ENCODE measurements at places on chromosomes 1 and 21.

DNA sequence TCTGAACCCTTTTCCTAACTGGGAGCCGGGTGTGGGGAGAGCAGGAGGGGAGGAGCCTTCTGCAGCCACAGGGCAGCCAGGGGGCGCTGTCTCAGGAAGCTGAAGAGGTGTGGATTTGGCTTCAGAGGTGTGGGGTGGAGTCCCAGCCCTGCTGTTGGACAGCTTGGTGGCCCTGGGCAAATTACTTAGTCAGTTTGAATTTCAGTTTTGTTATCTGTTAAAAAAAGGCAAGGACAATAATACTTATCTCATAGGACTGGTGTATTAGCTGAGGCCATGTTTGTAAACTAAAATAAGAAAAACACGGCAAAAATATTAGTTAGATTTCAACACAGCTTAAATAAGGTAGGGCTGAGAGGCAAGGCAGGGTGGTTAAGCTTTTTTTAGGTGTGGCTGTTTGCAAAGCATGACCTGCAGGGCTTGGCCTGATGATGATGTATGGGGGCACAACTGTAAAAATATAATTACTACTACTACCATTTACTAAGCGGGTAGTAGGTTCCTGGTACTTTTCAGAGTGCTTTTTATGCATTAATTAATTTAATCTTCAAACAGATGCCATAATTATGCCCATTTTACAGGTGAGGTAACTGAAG, 111.8 kb downstream of the PLXNA2 start:
- peak; percentile 17 for DNase-seq

DNA sequence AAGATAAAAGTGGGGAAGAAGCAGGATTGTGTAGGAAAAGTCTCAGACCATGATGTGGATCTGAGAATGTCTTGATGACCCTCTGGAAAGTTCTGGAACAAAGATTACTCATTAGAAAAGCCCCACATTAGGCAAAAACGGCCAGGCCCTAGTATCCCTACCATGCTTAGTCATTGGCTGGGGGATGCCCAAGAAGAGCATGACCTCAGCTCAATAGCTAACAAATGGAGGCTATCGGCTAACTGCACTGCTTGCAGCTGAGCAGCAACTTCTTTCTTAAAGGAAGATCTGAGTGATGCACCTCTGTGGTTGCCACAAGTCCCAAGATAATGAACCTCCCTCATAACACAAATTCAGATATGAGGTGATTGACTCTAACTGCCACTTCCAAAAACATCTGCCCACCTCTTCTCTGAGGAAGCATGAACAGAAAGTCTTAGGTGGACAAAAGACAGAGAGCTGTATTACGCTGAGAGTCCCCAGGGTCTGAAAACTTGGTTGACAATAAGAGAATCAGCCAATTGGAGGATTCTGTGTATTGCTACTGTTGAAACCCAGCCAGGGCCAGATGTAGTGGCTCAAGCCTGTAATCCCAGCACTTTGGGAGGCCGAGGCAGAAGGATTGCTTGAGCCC, 64.6 kb upstream of the AK4 start:
- DNase-seq: no peak

- no peak for DNase-seq
These were observed 20.8 kb upstream of the IL10 start for GRCh38 chr1:206792939-206793607.

DNA sequence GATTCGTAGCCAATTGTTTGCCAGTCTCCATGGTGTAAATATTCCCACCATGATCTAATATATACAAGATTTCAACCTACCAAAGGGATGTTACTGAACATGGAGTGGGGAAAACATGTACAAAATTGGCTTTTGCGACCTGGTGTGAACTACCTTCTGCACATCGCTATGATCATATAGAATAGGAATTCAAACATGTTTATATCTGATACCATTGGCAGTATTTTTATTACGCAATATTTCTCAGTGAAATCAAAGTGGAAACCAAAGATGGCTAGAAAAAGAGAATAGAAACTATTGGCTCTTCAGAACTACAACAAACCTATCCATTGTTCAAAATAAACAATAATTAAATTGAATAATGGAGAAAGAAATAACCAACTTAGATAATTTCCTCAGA, 285.1 kb downstream of the TPR start:
- DNase-seq: no peak

DNA sequence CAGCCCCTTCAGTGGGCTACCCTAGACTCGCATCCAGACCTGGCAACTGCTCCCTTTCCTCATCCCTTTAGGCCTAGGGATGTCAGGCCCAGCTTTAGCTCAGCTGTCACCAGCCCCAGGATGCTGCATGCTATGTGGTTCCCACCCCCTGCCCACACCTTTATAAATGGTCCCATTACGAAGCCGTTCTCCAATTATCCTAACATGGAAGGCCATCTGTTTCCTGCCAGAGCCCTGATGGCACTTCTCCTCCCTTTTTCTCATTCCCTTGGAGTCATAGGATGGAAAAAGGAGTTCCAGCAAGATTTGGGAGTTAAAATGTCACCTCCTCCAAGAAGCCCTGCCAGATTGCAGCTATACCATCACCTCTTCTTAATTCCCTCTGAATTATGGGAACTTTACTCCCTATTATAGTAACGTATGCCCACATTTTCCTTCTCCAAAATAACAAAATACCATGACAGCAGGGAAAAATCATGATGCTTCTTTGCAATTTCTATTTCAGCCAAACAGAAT, 205.0 kb upstream of the GRIK3 start:
- DNase-seq: no peak

- no peak for DNase-seq
These were observed 447 bp downstream of the RUNX3 start for GRCh38 chr1:24929398-24930259.

DNA sequence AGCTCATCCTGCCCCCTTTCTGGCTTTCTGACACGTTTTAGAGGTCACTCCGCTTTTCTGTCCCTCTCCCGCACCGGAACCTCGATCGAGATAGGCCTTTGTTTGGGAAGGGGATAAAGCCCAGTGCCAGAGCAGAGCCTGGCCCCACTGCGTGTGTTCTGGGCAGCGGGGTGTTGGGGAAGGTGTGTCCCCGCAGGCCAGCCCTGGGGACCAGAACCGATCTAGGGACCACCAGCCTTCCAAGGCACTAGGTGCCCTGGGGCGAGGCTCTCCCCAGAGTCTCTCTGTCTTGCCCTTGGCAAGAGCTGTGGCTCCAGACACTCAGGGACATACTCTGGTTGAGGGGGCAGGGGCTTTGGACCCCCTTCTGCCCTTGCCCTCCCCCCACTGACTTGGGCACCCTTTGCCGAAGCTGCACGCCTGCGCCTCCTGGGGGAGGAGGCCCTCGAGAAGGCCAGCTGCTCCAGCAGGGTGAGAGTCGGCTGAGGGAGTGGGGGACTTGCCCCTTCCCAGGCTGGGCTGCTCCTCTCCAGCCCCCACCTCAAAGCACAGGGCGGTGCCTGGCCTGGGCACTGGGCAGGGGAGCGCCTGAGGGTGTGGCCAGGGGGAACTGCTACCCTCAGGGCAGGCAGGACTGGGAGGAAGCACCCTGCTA, 16.4 kb downstream of the PRXL2B start:
- DNase-seq: no peak

DNA sequence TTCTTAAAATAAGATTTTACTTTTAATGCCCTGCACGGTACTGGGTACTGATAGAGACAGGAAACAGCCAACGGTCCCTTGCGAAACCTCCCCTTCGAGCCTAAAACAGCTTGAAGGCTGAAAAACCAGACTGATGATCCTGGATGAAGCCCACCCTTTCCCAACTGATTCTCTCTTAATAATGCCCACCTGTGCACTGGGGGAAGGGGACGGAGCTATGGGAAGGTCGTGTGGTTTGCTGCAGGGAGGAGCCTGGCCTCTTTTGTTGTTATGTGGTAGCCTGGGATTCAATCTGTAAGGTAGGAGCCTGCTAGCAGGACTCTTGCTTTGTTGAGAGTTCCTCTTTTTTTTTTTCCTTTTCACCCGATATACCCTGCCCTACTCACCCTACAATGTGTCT, 25.6 kb downstream of the SAMSN1 start:
- no peak for DNase-seq

DNA sequence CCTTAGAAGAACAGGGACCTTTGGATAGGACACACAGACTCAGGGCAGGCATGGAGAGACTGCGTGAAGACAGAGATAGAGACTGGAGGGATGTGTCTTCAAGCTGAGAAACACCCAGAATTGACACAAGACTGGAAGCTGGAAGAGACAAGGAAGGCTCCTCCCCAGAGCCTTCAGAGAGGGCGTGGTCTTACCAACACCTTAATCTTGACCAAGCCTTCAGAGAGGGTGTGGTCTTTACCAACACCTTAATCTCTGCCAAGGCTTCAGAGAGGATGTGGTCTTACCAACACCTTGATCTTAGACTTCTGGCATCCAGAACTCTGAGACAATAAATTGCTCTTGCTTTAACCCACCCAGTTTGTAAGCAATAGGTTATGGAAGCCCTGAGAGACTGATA, 481.4 kb upstream of the VAMP3 start:
- DNase-seq: no peak

DNA sequence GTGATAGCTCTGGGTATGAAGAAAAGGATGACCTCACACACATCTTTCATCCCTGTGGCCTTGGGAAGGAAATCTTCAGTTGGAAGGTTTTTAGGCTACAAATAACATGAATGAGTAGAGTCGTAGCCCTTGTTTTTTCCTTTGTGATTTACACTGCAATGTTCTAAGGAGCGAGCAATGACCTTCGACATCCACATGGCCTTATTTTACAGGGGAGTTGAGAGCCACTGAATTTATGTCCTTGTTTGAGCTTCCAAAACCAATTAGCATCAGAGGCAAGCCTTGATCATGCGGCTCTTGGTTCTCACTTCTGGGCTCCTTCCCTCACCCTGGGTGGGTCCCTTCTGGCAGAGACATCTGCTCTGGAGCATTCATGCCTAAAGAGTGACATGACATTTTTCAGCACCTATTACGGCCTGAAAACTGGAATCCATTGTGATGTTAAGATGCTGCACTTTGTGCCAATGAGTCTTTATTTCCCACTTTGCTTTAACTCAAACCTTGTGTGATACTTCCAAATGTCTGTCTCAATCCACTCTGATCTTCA, 70.5 kb upstream of the RUNX1 start:
- no peak for DNase-seq

- DNase-seq: no peak
These were observed 15.3 kb downstream of the RNF187 start for GRCh38 chr1:228502522-228502921.

- DNase-seq: no peak
These were observed 21.9 kb upstream of the KANK4 start for GRCh38 chr1:62341089-62341488.

DNA sequence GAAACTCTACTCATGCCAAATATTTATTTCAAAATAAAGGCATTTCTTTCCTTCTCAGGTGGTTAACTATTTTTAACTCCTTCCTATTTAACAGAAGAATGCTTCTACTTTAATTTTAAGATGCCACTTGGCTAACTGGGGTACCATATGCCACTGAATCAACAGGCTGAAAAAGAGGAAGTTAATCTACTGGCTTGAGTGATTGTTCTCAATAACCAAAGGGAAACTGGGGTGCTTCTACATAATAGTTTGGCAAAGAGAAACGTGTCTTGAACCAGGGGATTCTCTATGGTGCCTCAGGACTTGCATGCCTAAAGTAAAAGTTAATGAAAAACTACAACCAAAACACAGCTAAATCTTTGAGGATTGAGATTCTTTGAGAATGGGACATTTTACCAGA, 142.6 kb downstream of the DENND1B start:
- no peak for DNase-seq

DNA sequence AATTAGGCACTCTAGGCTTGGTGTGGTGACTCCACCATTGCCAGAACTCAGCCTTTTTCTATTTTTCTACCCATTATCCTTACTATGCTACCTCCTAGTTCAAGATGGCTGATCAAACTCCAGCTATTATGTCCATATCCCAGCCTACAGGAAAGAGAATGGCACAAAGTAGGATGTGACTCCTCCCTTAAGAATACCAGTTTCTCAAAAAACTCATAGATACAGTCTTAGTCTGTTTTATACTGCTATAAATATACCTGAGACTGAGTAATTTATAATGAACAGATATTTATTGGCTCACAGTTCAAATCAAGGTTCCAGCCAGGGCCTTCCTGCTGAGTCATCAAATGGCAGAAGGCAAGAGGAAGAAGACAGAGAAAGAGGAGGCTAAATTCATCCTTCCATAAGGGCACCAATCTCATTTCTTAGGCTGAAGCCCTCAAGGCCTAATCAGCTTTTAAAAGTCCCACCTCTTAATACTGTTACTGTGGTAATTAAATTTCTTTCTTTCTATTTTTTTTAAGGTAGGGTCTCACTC, 542.8 kb upstream of the BEND5 start:
- no peak for DNase-seq

DNA sequence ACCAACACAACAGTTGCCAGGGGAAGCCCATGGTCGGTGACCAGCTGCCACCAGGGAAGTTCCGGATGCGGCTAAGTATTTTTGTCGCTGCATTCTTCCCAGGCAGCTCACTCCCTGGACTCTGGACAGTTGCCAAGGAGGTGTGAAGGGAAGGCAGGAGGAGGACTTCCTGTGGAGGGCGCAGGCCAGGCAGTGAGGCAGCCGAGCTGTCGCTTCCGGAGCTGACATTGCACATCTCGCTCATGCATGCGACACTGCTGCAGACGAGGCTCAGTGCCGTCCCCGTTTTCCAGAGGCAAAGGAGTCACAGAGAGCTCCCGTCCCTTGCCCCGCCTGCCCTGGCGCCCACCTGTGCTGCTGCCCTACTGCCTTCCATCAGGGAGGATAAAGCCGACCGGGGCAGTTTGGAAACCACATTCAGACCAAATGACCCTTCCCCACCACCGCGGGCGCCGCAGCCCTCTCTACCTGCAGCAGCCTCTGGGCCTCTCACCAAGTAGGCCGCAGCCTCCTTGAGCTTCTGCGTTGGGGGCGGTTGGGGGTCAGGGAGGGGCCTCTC, 81.4 kb downstream of the NENF start:
- no peak for DNase-seq

DNA sequence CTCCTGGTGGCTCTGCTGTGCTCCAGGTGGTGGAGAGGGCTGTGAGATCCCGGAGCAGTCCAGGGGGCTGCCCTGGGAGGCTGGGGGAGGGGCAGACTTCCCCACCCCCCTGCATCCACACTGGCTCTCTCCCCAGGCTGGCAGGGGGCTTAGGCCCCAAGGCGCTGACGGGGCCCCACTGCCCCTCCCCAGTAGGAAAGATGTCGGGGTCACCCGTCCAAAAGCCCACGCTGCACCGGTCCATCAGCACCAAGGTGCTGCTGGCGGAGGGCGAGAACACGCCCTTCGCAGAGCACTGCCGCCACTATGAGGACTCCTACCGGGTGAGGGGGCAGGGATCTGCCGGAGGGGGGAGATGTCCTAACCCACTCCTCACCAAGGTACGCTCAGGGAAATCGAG, 5.8 kb downstream of the RNF207 start:
- no peak for DNase-seq

DNA sequence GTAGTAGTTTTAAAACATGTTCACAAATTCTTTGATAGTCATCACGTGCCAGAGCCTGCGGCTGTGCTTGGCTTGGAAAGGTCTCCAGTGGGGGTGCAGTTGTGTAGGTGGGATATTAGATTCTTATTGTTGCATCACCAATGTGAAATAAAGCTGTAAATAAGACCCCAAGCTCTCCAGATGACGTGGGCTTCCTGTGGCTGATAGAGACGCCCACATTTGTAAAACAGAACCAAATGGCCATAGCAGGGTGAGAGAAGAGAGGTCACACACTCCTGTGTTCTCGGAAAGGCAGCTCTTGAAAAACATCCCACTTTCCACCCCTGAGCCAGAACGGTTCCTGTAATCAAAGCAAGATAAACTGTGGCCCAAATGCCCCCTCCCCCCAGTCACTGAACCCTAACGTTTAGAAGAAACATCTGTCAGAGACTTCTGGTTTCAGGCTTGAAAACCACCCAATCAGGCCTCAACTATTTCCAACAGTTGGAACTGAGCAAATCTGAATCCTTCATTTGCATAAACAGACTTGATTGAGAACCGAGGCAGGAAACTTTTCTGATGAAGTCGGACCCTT, 6.6 kb upstream of the NTPCR start:
- peak; percentile 36 for DNase-seq
